Esophagus squamous epithelium (tissue), 5 donors: ENCODE measurements at places on chromosomes 3 and 15. TPM values are rescaled to one million over a fixed set of nuclear protein-coding genes. Genes with fewer than 3 reads are reported as not detected.

SPTSSB gene
- total RNA-seq: 2.4 TPM

FANCD2 gene
- 15.5 TPM for total RNA-seq

- no peak for DNase-seq
Observed at GRCh38 chr15:41561104-41561776, 2.2 kb downstream of the TYRO3 start.

WNT5A gene
- 90.4 TPM for total RNA-seq

TM4SF18 gene
- total RNA-seq: 1.0 TPM

- no peak for DNase-seq
Observed at GRCh38 chr3:107421170-107421792, 44.0 kb downstream of the CCDC54 start.

RASL12 gene
- total RNA-seq: 3.2 TPM

TMEM212 gene
- not detected for total RNA-seq

SYNPR gene
- not detected for total RNA-seq

DNA sequence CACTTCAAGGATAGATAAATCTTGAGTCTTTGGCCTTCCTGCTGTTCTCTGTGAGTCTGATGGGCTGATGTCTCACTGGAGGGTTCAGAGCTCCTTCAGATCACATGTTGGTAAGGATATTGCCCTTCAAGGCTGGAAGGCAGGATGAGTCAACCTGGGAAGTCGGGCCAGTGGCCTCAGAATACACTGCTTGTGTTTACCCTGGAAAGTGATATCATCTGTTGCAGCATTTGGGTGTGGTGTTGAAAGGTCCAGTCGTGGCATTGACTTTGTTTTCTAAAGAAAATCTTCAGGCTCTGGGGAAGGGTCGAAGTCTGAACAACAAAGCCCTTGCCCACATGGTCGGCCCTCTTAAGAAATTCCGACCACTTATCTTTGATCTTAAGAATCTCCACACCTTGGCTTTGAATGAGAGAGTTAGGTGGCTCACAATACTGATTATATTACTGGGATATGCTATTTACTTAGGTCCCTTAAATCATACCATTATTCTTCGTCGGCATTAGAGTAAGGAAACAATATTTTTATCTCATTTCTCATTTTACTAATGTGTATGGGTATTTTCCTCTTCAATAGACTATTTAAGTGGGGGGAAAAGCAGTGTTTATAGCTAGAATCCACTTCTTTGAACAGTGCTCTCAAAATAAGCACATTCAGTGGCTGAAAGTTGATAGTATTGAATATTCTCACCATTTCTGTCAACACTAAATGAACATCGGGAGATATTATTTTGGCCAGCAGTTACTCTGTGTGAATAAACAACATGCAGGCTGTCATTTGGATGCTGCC is 303.9 kb upstream of the RASGRP1 start:
- no peak for DNase-seq

GRCh38 chr3:50450209-50450921 is 53.1 kb downstream of the CACNA2D2 start:
- peak; percentile 15 for DNase-seq

DNA sequence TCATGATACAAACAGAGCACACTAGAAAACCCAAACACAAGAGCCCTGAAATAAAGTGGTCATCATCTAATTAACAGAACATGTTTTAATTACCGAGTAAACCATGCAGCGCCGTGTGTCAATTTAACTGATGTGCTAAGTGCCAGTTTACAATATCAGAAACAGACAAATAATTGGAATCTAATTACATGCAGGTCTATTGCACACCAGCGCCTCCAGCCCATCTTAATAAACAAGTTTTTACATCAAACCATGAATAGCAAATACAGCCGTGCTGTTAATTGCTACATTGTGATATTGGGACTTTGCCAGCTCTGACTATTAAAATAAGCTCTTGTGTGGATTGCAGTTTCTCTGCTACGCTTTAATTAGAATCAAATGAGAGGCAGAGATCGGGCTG is 510.2 kb upstream of the MDFIC2 start:
- DNase-seq: no peak
